ENCODE measurements at places on chromosomes 6 and 20. TPM values are rescaled to one million over a fixed set of nuclear protein-coding genes. Genes with fewer than 3 reads are reported as not detected.

DNA sequence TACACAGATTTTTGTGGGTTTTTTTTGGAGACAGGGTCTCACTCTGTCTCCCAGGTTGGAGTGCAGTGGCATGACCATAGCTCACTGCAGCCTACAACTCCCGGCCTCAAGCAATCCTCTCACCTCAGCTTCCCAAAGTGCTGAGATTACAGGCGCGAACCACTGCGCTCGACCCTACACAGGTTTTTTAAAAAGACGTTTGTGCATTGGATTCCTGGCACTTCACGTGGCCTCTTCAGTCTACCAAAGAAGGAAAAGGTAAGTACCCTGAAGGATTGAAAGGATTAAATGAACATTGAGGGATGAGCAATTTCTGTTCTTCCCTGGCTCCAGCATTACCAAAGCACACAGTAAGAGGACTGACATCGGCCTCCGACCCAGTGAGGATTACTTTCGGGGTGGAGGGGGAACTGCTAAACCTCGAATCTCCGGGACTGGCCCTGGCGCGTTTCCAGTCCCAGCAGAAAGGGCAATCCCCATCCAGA lies 556 bp upstream of the YWHAB start:
- no peak for DNase-seq

Gene SNTA1
- total RNA-seq: 15.6 TPM

DNA sequence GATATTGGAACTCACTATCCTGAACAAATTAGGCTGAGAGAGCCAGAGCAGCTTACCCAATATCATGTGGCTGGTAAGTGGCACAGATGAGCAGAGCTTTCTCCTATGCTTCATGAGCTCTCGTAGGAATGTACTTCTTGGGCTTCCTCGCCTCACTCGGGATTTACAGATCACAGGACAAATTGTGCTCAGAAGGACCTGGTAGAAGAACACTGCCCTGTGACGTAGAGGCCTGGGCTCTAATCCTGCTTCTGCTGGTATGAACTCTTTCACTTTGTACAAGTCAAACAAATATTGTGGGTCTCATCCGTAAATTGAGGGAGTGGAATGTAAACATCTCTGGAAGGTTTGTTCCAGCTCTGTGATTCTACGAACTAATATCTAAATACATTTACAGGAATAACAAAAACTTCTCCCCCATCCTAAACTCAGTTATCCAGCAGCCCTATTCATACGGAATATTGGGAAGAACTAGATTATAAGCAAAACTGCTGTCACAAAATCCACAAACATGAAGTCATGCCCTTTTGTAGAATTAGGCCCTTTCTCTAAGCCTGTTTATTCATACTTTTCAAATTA lies 187.6 kb downstream of the CLIC5 start:
- no peak for DNase-seq

Gene ACSS1
- 3.7 TPM for total RNA-seq

Gene CTAGE9
- total RNA-seq: not detected

GRCh38 chr20:11217326-11218172 lies 543.8 kb upstream of the JAG1 start:
- no peak for DNase-seq

GRCh38 chr6:18212231-18212630 lies 52.1 kb downstream of the DEK start:
- DNase-seq: no peak

DNA sequence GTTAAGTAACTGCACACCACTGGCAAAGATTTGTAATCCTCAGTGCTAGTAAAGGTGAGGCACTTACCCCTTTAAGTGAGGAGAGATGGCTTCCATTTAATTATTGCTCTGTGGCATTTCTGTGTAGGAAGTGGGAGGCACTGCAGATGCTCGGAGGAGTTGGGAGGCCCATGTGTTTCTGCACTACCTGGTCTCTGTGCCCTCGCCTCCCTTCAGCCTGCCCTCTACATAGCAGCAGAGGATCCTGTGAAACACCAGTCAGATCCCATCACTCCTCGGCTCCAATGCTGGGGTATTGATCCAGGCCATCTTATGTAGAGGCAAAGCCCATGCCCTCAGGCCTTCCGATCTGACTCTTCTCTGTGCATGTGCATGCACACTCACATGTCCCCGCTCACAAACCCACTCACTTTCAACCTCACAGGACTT lies 67.0 kb downstream of the SLX4IP start:
- DNase-seq: no peak

Gene C6orf15
- not detected for total RNA-seq

Gene MAP3K4
- total RNA-seq: 45.7 TPM

Gene FAM184A
- 37.3 TPM for total RNA-seq

DNA sequence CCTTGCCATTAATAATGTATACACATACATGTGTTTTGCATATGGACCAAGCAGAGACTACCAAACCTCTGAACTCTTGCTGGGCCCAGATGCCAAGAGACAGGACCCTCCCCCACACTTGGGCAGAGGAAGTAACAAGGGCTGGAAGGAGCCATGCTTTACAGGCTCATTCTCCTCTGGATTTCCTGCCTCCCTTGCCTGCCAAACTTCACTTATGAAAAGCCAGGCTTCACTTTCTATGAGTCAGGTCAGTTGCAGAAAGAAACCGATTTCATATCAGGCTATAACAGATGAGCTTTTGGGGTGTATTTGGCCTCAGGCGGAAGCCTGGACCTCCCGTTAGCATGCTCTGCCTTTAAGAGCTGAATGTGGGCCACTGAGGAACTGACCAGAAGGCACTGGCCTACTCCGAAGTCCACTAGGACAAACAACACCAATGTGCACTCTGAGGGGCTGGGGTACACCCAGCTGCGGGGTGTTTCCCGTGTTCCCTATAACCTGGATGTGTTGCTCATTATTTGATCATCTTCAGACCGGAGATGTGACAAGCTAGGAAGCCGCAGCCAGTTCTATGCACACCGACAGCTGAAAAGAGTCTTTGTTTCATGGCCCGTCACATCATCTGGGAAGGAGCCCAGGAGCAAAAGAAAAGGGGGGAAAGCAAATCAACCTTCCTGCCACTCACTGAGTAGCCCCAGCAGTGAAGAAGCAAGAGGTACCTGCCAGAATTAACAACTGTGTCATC lies 28.5 kb downstream of the HAO1 start:
- no peak for DNase-seq

All from occipital lobe (tissue), 3 donors.